ENCODE measurements at places on chromosomes 12 and 14.

GRCh38 chr14:48748151-48748675, 838.0 kb downstream of the RPS29 start:
- no peak for DNase-seq

- no peak for DNase-seq
These were observed 17.6 kb upstream of the PLEKHH1 start for GRCh38 chr14:67515386-67516079.

- DNase-seq = no peak
These were observed 129.8 kb upstream of the FKBP4 start for GRCh38 chr12:2664721-2665577.

- no peak for DNase-seq
These were observed 314.6 kb downstream of the BCL11B start for GRCh38 chr14:98957211-98958047.

GRCh38 chr14:100825713-100826331, at the start of gene MEG3:
TSS of gene MEG3 (plus strand) at chr14:100826118.
- DNase-seq = no peak

DNA sequence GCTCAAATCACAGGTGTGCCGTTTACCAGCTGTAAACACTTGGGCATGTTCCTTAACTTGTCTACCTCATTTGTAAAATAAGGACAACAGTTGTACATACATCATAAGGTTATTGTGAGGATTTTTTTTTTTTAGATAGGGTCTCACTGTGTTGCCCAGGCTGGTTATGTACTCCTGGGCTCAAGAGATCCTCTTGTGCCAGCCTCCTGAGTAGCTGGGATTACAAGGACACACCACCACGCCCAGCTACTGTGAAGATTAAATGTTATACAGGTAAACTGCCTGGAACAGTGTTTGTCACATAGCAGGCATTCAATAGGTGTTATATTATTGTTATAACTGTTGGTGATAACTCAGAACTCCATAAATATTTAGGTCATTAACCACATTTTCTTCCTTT, 12.7 kb downstream of the TMED10 start:
- no peak for DNase-seq

DNA sequence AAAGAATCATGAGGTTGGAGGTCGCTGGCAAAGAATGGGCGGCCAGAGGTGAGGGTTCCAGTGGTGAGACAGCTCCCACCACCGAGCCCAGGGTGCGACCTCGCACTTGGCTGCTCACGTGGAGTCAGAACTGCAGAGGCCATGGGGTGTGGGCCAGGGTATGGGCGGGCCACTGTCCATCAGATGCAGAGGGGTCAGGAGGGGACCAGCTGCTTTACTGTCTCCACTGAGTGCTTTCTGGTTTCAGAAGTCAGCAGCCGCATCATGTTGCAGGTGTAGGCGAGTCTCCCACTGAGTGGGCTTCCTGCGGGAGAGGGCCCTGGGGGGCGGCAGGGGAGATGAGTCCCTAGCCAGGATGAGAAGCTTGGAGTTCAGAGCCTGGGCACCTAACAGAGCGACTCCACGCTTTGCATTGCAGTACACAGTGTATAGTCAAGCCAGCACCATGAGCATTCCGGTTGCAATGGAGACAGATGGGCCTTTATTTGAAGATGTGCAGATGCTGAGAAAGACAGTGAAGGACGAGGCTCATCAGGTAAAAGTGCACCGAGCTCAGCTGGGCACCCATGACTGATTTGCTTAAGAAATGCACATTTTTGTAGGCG, 46.9 kb upstream of the DYNC1H1 start:
- no peak for DNase-seq

GRCh38 chr12:11991604-11992003, 79.1 kb upstream of the BCL2L14 start:
- no peak for DNase-seq

GRCh38 chr12:47268501-47269454, 189.0 kb upstream of the AMIGO2 start:
- DNase-seq = no peak

DNA sequence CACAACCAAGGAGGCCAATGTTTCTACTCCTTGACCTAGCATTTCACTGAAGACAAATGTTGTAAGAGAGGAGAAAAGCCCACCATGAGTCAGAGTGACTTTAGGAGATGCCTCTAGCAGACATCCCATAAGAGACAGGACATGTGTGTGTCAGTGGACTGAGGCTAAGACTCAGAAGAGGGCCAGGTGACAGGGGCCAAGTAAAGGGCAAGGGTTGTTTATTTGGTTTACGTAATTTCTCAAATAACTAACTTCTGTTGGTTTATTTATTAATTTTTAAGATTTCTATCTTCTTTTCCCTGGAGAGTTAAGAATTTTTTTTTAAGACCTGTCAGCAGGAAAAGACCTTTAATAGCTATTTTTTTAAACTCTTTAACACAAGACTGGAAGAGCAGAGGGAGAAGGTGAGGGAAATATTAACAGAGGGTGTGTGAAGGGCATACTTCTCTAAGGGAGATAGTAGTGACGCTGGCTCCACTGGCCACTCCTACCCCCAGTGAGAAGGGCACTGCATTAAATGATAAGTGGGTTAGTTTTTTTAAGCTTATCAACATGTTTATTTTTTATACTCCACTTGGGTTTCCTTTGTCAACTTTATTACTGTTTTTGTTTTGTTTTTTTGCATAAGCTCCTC, 3.4 kb downstream of the PNP start:
- DNase-seq = no peak

DNA sequence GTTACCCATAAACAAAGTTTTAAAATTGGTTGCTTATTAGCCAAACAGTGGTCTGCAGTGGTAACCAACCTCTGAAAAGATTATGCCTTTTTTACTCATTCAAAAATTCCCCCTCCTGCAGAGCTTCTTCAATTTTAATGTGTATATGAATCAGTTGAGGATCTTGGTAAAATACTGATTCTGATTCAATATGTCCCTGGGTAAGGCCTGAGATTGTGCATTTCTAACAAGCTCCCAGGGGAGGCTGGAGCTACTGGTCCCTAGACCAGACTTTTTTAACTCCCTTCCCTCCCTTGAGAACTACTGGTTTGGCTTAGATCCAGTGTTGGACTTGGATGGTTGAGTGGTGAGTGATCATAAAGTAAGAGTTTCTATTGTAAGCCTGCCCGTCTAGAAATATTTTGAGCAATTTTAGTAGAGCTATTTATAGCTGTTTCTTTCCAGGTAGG, 90.2 kb downstream of the FUT8 start:
- no peak for DNase-seq

DNA sequence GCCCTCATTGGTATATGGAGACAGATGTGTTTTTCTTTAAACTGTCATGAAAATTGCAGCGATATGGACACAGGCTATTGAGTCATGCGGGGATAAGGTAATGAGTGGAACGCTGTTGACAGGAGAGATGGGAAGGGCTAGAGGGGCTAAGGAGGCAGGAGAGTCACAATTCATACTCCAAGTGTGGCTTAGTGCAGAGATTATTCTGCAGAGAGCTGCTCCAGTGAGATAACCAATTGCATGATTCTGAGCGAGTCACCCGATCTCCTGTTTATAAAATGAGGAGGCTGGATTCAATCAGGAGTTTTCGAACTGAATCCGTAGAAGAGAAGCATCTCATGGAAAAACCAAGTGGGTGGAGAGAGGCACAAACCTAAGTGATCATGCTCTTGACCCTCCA, 106.4 kb upstream of the PLEKHG7 start:
- DNase-seq = no peak

DNA sequence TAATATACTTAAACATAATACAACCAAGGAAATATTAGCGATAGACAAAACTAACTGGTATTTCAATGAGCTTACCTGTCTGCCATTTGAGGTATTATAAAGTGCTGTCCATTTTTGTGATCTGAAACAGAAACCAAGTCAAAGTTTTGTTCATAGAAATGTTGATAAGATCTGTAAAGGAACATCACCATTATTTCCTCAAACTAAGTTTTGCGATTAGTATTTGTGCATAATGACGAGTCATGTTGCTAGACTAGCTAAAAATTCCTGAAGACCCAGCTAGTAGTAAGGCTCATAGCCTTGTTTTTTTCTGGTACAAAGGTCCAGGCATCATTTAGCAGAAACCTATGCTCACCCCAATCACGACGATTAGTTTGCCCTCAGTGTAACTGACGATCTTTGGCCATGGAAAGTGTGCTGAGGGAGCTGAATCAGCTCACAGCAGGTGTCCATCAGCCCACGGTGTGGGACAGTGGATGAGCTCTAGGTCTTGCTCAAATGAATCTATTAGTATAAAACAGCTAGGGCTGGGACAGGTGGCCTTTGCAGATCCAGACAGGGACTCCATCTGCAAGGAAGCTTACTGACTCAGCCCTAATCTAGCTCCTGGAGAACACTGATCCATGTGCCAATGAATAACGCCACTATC, 28.7 kb downstream of the GIT2 start:
- DNase-seq = no peak

- no peak for DNase-seq
These were observed 62.4 kb upstream of the PSMC1 start for GRCh38 chr14:90193925-90194324.

DNA sequence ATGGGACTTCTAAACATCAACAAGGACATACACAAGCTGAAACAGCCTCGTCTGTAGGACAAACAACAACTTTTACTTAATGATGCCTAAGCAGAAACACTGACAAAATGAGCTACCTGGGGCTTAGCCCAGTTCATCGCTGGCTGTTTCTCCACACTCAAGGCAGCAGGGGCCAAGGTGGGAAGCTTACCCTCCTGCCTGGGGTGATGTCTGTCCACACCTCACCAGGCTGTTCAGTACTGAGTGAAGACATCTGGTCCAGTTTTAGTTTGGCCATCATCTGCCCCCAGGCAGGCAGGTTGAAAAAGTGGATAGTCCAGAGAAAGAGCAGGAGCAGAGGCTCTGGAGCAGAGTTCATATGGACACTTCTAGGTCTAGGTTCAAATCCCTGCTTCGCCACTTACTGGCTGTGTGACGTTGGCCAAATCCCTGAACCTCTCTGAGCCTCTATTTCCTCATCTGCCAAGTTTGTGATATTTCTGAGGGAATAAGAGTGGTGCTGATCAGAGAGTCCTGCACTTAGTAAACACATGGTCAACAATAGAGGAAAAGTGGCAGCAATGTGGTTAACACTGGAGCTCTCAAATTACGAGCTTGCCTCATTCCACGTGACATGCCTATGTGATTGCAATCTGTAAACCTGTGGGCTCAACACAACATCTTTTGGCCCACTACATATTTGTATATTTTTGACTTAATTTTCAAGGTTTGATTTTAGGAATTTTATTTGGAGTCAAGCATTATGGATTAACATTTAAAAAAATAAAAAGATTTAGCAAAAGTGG, 720.1 kb upstream of the TMEM132C start:
- no peak for DNase-seq

DNA sequence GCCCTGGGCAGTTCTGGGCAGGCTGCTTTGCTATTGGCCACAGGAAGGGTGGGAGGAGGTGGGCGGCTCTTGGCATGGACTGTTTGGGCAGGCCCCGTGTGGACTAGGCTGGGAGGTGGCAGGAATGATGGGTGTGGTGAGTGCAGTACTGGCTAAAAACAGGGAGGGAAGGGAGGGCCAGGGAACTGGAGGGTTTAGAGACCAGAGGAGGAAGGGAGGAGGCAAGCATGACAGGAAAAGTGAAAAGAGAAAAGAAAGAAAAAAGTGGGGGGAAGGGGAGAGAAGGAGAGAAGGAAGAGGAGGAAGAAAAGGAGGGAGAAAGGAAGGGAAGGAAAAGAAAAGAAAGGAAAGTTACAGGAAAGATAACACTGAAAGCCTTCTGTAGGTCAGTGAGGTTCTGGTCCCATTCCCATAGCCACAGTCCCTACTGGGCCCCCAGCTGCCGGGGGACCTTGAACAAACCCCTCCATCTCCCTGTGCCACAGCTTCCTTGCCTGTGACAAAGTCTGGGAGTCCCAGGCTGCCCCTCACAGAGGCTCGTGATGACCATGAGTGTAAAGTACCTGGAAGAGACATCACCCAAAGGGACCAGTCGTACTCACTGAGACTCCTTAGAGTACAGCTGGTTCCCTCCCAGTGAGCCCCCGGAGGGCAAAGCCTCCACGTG, 1.1 kb upstream of the C14orf132 start:
- no peak for DNase-seq

DNA sequence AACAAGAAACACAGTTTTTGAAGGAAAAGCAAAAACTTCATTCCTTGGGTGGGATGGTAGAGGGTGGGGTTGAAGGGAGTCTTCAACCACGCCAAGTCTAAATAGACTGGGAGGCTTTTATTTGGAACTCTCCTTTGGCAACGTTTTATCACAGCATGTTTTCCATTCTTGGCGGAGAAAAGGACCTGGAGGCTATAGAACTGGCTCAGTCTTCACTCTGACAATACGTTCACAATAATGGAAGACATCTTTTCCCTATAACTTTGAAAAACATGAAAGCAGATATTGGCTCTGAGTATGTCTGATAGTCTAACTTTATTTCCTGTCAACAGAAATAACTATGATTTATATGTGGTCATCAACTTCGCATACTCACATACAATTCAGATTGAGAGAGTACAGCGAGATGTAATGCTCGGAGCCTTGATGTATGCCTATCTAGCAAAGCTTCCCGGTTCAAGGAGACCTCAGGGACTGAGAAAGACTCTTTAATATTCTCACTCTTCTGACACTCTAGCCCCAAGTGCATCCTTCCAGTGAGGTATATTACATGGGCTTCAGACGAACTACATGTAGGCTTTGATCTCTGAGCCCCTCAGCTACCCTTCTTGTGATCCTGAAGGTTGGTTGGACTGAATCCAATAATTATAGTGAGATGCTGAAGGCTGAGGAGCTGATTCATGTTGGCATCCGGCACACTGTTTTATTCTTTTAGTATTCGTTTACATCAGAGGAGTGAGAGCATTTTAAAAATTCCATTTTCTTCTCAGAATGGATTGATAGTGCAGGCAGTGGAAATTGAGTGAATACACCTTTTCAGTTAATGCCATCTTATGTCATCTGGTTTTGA, 14.0 kb downstream of the TMEM30B start:
- DNase-seq = no peak

DNA sequence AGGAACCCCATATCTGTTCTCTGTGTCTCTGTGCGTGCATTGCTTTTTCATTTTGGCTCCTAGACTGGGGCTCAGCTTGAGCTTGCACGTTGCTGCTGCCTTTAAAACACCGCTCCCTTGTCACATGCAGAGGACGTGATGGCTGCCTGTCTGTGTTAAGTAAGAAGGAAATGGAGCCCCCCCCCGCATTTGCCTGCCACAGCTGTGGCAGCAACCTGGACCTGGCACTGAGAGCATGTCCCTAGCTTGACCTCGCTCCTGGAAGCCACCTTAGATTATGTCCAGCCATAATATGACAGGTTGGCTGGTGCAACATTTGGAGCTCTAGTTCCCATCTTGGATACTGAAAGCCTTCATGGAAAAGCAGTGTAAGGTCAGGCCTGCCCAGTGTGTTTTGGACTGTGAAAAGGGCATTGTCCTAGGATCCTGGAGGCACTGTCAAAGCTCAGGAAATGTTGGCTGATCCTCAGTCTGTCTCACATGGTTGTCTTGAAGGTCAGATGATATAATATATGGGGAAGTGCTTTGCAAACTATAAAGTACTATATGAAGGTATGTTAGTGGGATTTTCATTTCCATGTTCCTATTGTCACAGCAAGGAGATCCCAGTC, 73.8 kb downstream of the PRKCH start:
- no peak for DNase-seq

- no peak for DNase-seq
These were observed 33.5 kb upstream of the EVL start for GRCh38 chr14:100031506-100032281.
